ENCODE measurements at places on chromosomes 4 and X. TPM values are rescaled to one million over a fixed set of nuclear protein-coding genes. Genes with fewer than 3 reads are reported as not detected.

GRCh38 chr4:183906739-183907651, 1.9 kb downstream of the STOX2 start:
- peak overlapping the region; percentile 75 for H3K4me3 ChIP-seq
- DNase-seq = no peak
- no peaks in the 10 kb centered on the region for H3K4me1 ChIP-seq
- no peak overlapping the region for H3K27ac ChIP-seq
- H3K27me3 ChIP-seq = no peaks in the 10 kb centered on the region
- peaks cover 27% of the 10 kb centered on the region for H3K36me3 ChIP-seq

DNA sequence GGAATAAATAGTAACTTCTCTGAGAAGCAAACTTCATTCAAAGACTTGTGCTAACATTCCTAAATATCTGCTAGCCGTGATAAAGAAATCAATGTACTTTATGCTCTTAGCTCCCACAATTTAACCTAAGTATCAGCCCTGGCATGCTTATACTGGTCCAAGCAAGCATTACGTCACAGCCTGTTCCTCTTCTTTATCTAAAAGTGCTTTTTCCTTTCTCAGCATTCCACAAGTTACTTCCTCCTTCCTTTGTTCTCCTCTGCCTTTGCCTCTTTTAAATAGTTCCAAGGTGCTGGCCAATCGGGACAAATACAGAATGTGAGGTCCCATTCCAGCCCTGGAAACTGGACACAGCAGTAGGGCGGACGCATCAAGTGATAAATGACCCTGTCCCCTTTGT, 249.6 kb downstream of the DHRSX start:
- no peak overlapping the region for H3K27ac ChIP-seq
- H3K4me1 ChIP-seq = no peaks in the 10 kb centered on the region
- H3K4me3 ChIP-seq = no peak overlapping the region
- DNase-seq = no peak
- H3K27me3 ChIP-seq = no peaks in the 10 kb centered on the region

Gene FOXO4
- 7.8 TPM for total RNA-seq

Gene WAS
- 1.1 TPM for total RNA-seq

- H3K27me3 ChIP-seq = peaks cover 37% of the 10 kb centered on the region
- H3K4me3 ChIP-seq = peak overlapping the region; percentile 15
- H3K27ac ChIP-seq = no peak overlapping the region
Observed at GRCh38 chr4:824461-825062, 1.4 kb downstream of the CPLX1 start.

Gene FAM156B
- 9.3 TPM for total RNA-seq

Gene MCF2
- total RNA-seq = not detected

- no peaks in the 10 kb centered on the region for H3K4me1 ChIP-seq
- H3K27ac ChIP-seq = no peak overlapping the region
- H3K4me3 ChIP-seq = no peak overlapping the region
- no peaks in the 10 kb centered on the region for H3K36me3 ChIP-seq
- no peak for DNase-seq
- no peaks in the 10 kb centered on the region for H3K27me3 ChIP-seq
Observed at GRCh38 chrX:44731160-44731559, 112.7 kb upstream of the DUSP21 start.

DNA sequence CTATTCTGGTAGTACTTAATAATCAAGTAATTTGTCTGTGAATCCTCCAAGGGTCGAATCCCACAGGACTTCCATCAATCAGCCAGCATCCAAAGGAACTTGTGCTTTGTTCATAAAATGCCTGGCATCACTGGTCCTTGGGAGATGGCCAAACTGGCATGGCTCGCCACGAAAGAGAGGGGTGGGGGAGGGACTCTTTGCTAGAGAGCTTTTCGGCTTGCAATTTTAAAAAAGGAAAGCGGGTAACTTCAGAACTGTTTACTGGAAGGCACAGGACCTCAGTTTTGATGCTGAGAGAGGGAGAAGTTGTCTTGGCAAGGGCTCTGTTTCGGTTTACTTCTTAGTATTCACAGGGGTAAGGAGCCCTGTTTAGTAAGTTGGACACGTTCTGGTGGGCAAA, 79.4 kb upstream of the FHL1 start:
- DNase-seq = no peak
- peaks cover 95% of the 10 kb centered on the region for H3K27me3 ChIP-seq

- H3K36me3 ChIP-seq = no peaks in the 10 kb centered on the region
- no peak overlapping the region for H3K4me3 ChIP-seq
- no peaks in the 10 kb centered on the region for H3K27me3 ChIP-seq
- no peak overlapping the region for H3K27ac ChIP-seq
Observed at GRCh38 chrX:56066016-56066415, 166.1 kb upstream of the KLF8 start.

Gene FAM47A
- not detected for total RNA-seq
